ENCODE measurements at places on chromosomes 5 and 9.
A peak's percentile ranks its signal among the peaks of the same experiment; 100 is the strongest.

DNA sequence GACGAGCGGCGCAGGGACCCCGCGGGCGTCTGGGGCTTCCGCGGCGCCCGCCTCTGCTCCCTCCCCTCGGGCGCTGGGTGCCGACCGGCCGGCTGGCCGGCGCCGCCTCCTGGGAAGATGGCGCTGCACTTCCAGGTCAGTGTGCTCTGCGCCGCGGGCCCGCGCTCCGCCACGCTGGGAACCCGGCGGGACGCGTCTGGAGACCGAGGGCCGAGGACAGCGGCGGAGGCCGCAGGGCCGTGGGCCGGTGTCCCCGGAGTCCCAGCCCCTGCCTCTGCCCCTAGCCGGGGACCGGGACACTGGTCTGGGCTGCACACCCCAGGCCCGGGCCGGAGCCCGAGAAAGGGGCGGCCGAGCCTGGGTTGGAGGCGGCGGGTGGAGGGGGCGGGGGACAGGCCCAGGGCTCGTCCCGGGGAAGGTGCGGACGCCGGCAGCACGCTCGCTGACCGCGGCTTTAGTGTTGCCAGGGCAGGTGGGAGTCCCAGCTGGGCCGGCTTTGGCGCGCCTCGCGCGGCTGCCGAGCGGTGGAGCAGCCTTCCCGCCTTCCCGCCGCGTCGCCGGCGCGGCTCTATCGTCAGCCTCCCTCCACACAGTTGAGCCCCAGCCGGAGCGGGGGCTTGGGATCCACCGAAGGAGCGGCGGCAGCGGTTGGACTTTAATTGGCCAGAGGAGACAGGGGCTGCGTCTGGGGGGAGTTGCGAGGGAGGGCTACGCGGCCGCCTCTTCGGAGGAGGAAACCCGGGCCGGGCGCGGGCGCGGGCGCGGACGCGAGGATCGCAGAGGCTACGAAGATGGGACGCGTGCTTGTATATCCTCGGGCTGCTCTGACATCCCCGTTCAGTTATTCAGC is at the start of gene RANBP17:
RANBP17 (plus strand) TSS at position 102 of the 850 bp plus-strand sequence.
- DNase-seq: peak; percentile 80

DNA sequence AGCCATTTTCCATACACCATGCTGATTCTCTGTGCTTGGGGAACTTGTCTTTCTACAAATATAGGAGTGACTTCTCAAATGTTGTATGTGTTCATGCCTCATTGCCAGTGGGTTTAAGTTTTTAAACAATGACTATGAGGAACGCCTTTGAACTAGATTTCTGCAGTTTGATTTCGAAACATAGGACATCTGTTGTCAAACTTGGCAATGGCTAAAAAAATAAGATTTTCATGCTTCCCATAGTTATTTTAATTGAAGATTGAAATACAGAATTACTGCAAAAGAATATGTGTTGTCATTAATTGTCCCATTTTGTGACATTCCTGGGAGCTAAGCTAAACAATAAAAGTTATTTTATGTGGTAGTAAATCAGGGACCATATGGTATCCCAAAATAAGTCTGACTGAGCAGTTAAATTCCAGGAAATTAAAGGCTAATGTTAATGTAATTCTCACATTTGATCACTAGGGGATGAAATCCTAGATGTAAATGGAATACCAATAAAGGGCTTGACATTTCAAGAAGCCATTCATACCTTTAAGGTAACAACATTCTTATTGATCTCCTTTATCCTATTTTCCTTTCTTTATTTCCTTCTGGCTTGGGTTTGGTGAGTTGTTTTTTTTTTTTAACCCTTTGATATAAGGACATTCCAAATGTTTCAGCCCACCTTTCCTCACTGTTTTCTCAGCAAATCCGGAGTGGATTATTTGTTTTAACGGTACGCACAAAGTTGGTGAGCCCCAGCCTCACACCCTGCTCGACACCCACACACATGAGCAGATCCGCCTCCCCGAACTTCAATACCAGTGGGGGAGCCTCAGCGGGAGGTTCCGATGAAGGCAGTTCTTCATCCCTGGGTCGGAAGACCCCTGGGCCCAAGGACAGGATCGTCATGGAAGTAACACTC is 116.7 kb downstream of the GOLPH3 start:
- no peak for DNase-seq

- no peak for DNase-seq
Measured at GRCh38 chr9:81829195-81829882, 98.9 kb upstream of the SPATA31D4 start.

DNA sequence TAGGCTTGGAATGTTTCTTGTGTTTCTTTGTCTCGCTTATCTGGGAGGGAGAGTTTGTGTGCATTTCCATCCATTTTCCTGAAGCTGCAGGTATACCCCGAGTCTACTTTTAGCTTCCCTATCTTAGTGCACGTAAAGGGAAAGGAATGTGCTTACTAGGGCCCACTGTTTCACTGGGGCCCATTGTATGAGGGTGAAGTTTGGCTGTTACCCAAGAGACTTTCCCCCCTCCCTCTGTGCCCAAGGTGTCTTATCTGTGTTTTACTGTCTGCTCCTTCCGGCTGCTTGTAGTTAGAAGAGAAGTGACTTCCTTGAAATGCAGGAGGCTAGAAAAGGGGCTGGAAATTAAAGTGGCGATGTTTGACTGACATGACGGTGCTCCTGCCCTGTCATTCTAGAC is 12.1 kb upstream of the BTNL3 start:
- DNase-seq: no peak

DNA sequence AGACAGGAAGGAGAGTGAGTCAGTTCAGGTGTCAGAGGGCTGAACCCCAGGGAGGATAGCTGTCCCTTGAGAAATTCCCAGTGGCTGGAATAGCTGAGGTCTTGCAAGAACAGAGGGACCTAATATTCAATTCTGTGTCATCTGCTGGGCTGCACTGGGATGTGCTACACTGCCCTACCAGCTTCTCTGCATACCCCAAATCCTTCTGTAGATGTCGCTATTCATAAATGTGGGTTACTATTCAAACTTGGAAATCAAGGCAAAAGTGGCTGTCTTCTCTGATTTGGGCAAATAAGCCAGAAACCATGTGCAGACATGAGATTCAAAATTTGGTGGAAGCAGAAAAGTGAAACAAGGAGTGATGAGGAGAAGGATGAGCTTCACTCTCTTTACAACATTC is 16.3 kb downstream of the TNFSF8 start:
- no peak for DNase-seq

- DNase-seq: no peak
Measured at GRCh38 chr5:140399979-140400729, 1.5 kb upstream of the ANKHD1 start.

GRCh38 chr5:97096846-97097245 is 45.6 kb downstream of the LIX1 start:
- no peak for DNase-seq

- DNase-seq: no peak
Measured at GRCh38 chr5:168341178-168341577, 49.7 kb downstream of the WWC1 start.

DNA sequence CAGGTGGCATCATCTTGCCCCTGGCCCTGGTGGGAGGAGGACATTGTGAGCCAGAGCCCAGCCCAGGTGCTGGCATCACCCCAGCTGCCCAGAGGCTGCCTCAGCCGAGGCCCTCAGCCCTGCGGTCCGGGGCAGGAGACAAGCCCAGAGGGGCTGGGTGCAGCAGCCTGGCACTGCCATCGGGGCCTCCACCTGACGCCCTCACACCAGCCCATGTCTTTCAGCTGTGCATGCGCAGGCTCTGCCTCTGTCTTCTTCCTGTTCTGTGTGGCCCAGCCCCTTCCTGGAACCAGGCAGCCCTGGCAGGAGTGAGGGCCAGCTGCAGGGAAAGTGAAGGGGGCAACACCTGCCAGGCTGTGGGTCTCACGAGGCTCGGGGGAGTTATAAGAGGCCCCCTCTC is 4.8 kb upstream of the CEL start:
- no peak for DNase-seq

- DNase-seq: no peak
Measured at GRCh38 chr5:135179308-135179980, 145.4 kb upstream of the PITX1 start.

DNA sequence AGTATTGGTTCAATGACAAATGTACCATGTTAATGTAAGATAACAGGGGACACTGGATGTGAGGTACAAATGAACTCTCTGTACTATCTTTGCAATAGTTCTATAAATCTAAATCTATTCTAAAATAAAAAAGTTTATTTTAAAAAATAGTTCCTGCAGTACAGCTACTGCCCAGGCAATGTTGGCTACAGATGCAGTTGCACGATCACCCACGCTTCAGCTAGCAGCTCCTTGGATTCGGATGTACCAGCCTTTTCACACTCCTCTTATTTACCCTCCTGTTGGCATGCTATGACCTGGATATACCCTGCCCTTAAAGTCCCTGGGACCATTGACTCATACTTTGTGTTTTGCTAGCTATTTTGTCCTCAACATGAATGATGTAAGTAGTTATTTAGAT is 185.4 kb upstream of the SMARCA2 start:
- DNase-seq: no peak

DNA sequence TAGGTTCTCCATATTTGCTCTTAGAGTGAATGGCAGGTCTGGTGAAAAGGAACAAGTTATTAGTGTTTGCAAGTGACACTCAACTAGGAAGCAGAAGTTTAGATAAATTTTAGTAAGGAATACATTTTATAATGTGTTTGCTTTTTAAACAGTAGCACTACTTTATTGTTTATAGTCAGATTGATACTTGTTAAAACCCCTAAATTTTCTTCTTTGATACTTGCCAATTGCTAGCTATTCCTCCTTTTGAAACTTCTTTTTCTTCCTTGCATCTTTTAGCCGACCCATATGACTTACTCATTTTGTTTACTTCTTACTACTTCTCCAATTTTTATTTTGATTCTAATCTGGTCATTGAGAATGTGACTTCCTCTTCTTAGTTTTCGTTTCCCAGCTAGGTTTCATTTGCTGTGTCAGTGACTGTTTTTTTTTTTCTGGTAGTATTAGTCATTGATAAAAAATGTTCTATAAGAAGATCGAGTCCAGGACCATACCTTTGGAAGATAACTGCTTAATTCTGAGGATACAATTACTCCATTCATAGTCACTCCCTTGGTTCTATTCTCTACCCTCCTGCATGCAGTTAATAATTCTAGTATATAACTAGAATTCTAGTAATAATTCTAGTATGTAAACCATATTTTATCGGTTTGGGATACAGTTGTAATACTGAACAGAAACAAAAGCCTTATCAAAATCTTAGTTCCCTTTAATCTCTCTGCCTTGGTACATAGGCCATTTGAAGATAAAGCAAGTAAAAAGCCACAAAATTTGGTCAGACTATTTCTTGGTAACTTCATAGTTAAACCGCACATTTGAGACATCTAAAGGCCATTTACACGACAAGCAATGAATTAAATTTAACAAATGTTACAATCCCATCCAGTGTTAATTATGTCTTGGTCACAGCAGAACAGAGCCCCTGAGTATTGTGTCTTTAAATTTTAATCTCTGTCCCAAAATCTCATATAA is 2.8 kb upstream of the RICTOR start:
- DNase-seq: peak; percentile 67

- DNase-seq: no peak
Measured at GRCh38 chr9:121944711-121945191, 148.4 kb downstream of the TTLL11 start.

DNA sequence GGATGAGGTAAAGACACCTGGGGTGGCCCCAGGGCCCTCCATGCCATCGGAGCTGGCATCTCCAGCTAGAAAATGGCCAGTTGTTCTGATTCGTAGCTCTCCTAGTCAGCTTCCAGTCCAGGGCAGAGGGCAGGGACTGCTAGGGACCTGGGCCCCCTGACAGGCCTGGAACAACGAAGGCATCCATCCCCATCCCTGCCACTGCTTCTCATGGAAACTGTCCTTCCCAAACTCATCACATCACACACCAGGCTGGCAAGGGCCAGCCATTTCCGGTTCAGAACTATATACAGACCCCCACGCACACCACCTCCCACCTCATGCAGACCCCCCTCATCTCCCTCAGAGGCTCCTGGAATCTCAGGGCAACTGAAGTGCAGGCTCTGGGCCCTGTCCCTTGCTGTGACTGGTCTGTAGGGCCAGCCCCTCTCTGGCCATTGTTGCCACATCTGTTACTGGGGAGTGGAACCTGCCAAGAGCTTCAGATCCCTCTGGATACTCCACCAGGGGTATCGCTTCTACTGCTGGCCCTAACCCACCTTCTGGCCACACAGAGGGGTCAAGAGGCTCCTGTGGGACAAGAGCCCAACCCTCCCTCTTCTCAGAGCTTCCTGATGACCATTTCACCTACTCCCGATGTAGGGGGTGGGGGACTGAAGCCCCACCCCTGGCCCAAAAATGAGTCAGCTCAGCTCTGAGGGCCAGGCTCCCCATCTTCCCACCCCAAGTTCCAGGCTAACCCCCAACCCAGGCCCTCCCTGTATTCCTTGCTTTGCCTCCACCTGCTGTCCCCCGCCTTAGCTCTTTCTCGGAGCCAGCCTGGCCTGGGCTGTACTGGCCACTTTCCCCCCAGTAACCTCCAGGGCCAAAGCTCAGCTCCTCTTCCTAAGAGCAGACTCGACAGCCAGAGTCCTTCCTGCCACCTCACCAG is 1.2 kb upstream of the MZB1 start:
- DNase-seq: no peak

GRCh38 chr5:167888393-167888792 is 403.1 kb upstream of the WWC1 start:
- DNase-seq: no peak

DNA sequence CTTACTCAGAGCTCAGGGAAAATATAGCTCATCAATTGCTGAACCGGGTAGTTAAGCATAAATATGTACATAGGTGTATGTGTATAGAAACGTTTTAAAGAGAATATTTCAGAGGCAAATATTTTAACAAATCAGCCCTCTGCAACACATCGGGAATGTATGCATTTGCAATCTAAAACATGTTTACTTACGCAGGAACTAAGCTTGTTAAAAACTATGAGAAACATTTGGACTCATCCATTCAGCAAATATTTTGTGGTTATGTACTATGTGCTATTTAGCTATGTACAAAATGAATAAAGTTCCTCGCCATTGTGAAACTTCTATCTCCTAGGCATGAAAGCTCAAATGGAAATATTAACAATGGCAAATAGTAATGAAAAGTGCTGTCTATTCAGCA is 469.9 kb downstream of the ARHGEF28 start:
- DNase-seq: no peak

- DNase-seq: no peak
Measured at GRCh38 chr9:130058154-130058553, 4.4 kb downstream of the GPR107 start.

DNA sequence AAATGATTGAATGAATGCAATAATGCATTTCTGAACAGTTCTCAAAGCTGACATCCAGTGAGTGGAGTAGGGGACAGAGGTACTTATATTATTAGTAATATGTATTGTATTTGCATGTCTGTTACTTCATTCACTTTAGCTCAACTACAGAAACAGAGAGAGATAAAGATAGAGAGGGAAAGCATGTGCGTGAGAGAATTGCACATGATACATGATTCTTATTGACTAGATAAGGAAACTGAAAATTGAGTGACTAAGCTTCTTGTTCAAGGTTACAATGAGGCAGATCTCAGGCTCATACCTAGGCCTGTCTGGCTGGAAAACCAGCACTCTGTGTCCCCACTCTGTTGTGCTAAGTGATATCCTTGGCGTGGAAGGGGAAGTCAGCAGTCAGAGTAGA is 337.7 kb upstream of the KLF4 start:
- DNase-seq: no peak

GRCh38 chr5:178993236-178993765 is 1.8 kb downstream of the GRM6 start:
- DNase-seq: no peak
